Esophagus squamous epithelium (tissue), 5 donors: ENCODE measurements at places on chromosomes 16 and 17.

DNA sequence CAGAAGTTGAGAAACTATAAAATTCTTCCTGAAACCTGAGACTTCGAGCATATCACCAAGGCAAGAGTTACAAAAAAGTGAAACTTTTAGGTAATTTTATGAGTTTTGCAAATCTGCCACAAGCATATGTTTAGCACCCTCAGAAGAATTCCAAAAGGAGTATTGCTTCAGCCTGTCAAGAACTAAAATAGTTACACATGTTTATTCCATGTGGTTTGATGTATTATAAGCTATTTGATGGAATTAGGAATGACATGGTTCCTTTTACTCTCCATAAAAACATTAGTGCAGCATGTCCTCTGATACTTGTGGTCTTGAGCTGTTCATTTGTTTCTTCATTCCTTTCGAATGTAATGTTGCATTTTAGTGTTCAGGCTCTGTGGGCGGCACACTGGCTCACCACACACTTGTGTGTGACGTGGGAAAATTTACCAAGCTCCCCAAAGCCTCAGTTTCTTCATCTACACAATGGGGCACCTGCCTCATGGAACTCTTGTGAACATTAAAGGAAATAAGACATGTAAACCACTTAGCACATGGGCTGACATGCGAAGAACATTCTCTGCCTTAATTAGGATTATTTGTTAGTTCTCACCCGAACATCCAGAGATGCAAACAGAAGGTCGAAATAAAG, 204.2 kb upstream of the FOXF1 start:
- no peak for DNase-seq

DNA sequence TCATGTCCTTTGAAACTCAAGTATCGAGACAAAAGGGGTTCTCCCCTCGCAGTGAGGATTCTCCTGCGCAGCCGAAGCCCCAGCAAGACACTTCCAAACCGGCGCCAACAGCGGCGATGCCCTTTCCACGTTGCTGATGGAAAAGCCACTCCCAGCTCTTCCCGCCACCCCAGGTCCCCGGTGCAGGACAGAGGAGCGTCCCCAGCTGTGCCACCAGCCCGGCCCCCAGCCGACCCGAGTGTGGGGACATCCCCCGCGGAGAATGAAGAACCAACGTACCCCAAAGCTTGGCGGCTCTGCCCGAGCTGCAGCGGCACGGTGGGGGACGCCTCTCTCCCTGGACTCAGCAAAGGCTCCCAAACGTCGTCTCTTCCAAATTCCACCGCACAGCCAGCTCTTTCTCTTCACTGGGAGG, 573 bp downstream of the CHST6 start:
- DNase-seq: no peak

GRCh38 chr17:42886283-42887176, 14.1 kb upstream of the G6PC1 start:
- no peak for DNase-seq

GRCh38 chr16:88358023-88358420, 24.7 kb upstream of the ZNF469 start:
- DNase-seq: no peak

DNA sequence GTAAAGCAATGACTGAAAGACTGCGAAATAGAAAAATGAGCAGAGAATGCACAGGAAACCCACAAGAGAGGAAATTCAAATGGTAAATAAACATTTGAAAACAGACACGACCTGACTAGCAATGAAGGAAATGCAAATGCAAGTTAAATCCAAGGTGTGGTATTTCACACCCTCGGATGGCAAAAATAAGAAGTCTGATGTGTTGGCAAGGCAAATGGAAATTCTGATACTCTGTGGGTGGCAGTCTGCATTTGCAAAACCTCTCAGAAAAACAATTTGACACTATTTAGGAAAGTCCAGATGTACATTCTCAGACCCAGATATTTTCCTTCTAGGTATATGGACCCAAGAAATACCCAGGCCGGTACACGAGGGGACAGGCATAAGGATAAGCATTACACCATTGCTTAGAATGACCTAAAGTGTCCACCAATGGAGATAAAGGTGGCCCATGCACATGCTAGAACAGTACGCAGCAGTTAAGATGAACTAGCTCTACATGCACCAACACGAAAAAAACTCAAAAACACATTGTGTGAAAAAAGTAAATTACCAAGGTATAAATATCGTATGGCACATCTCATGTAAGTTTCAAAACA, 116.7 kb downstream of the GAS7 start:
- DNase-seq: no peak

DNA sequence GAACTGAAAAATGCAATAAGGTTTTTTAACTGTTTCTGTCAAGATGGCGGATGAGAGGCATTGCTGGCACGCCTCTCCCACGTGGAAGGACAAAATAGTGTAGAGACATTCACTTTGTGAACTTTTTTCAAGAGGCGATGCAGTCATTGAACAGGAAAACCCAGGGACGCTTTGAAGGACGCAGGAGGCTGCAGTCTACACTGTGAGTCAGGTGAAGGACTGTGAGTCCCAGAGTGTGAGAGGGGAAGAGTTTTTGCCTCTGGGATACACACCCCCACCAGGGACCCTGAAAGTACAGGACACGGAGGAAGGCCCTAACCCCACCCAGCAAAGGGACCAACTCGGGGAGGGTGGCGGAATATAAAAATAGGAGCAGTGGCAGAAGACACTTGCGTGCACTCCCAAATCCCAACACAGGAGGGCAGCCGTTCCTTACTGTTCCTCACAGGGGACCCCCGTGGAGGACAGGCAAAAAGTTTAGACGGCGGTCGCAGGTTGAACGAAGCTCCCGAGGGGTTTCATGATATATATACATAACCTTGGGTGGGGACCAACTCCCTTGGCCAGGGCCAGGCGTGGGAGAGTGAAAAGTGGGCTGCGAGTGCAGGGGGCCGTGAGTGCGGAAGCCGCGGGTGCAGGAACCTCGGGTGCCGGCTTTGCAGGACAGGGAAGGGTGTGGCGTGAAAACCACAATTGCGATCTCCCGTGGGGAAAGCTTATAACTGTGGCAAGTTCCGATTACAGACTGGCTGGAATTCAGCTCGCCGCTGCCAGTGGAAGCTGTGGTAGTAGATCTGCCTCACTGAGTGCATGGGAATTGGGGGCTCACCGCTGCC, 82.0 kb upstream of the ALOX12 start:
- no peak for DNase-seq
